ENCODE measurements at places on chromosomes 11 and 22.

GRCh38 chr22:20427945-20428417, 9.6 kb downstream of the SCARF2 start:
- no peak for DNase-seq

GRCh38 chr11:99376463-99376862, 355.7 kb downstream of the CNTN5 start:
- DNase-seq, result no peak

- DNase-seq, result no peak
Observed at GRCh38 chr22:48748113-48748859, 1079.4 kb downstream of the BRD1 start.

DNA sequence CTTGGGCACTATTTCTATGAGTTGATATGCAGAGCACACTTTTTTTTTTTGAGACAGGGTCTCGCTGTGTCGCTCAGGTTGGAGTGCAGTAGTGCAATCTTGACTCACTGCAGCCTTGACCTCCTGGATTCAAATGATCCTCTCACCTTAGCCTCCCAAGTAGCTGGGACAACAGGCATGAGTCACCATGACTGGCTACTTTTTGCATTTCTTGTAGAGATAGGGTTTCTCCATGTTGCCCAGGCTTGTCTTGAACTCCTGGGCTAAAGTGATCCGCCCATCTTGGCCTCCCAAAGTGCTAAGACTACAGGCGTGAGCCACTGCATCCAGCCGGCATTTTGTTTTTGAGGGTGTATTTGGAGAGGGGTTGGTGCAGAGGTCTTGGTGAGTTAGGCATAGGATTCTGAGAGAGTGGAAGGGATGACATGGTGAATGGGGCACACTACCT, 29.9 kb upstream of the MTCH2 start:
- DNase-seq, result no peak

- DNase-seq, result no peak
Observed at GRCh38 chr11:105092256-105093239, 47.0 kb downstream of the CARD18 start.

GRCh38 chr11:1060410-1060809, 14.3 kb upstream of the MUC2 start:
- DNase-seq, result no peak

GRCh38 chr11:106087815-106088435, 10.5 kb downstream of the AASDHPPT start:
- DNase-seq, result no peak

DNA sequence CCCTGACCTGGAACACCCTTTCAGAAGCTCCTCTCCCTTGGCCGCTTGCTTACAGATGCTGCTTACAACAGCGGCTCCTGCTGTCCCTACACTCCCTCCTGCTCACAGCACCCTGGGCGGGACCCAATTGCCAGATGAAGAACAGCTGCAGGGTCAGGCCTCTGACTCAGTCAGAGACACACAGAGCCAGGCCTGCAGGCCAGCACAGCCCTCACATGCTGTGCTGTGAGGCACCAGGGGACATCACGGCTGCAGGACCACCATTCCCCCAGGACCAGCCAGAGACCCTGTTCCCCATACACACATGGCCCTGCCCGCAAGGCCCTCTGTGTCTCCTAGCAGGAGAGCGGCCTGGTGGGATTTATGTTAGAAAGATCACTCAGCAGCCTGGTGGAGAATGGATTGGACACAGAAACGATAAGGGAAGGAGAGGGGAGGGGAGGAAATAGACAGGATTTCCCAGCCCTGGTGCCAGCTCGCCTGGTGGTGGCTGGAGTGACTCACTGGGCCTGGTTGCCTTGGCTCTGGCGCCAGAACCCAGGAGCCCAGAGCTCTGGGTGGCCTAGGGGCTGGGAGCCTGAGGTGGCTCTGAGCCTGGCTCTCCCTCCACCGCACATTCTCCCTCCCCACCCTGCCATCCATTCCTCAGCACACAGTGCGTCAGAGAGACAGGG, 6.7 kb downstream of the CAPN5 start:
- DNase-seq, result no peak

DNA sequence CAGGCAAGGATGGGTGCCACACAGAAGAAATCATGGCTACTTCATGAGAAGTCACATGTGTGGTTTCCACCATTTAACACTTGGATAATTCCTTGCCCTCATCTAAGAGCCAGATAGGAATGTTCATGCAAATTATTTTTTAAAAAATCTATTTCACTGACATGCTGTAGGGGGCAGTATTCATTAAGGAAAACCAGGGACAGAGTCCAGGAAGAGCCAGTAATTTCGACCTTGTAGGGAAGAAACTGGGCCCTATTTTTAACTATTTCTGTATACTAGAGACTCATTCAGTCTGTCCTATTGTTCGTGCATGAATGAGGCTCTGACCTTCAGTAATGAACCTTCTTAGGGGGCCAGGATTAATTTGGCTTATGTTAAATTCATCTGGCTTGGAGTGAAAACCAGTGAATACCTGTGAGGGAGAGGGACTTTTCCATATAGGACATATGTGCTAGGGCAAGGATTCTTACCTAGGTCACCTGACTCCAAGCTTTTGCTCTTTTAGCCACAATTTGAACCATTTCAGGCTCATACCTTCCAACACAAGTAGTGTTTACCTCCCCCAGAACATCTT, 192.7 kb downstream of the NAV2 start:
- no peak for DNase-seq
